ENCODE measurements at places on chromosomes 7 and 10. TPM values are rescaled to one million over a fixed set of nuclear protein-coding genes. Genes with fewer than 3 reads are reported as not detected.

GRCh38 chr10:100006243-100006886, 3.4 kb downstream of the DNMBP start:
- DNase-seq, result no peak

DNA sequence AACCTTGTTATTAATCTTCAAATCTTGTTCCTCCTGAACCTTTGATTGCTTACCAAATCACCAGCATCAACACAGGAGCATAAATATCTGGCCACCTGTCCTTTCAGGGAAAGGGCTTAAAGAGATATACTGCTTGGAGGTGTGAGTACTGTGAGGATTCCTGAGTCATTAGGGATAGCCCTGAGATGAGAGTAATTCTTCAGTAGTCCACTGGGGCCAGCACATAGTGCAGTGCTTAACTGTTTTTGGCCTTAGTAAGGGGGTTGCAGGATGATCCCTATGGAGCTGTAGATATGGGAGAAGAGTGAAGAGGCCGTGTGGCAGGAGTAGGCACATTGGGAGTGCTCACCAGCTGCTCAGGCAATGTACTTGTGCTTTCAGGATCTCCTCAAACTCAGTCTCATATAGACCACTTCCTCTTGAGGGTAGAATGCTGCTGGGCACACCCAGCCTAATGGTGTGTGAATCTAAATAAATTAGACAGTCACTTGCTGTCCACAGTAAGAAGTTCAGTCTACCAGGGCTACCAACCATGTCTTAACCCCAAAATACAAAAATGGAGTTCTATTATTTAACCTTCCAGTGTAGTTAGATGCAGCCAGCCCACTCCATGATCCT, 26.5 kb upstream of the GPR141 start:
- DNase-seq, result no peak

DNA sequence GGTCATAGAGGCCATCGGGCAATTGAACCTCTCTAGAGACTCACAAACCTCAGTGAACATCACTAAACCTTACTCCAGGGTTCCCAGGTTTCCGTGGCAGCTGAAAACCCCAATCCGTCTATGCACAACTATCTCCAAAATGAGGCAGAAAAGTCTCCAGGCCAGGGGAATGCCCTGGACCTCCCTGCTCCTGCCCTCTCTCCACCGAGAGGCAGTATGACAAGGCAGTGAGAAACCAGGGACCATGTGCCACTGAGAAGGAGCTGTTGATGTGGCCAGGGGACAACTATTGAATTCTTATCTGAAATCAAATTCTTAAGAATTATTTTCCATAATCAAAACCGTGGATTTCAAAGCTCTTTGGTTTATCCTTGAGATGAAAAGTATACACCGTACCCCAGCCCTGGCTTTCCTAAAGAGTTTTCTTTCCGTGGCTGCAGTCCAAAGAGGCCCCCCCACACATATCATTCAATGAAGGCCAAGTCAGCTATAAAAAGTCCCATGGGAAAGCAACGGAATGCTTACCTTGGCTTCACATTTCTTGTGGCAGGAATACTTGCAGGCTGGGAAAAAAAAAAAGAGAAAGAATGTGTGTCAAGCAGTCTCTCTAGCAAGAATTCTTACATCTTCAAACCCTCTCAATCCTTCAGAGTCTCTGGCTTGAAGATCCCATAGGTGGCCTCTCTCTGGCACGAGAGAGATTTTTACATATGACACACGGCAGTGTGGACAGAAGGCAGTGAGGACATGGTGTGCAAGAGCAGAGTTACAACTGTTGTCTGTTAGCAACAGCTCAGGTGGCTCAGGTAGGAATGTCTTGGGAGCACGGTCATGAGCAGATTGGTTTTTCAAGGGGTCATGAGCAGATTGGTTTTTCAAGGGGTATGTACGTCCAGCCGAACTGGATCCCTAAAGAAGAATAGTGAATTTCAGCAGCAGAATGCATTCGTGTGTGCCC, 75.2 kb downstream of the TNS3 start:
- no peak for DNase-seq

Gene ATP5MK
- polyA plus RNA-seq, result 153 TPM

Gene NUTM2A
- 4.5 TPM for polyA plus RNA-seq

Gene ZC3HAV1
- 23.9 TPM for polyA plus RNA-seq

Gene NME8
- not detected for polyA plus RNA-seq

Gene THSD7A
- 15.0 TPM for polyA plus RNA-seq

Gene DDX50
- polyA plus RNA-seq, result 56.6 TPM

Gene WEE2
- polyA plus RNA-seq, result 0.64 TPM

Measured in left lung (tissue), 14 donors.